Activated CD4-positive, alpha-beta T cell treated with anti-CD3 and anti-CD28 coated beads for 4 hours (primary cell): ENCODE measurements at places on chromosomes 5 and 9.

GRCh38 chr5:156380848-156381247 is 53.9 kb downstream of the SGCD start:
- no peak for DNase-seq

DNA sequence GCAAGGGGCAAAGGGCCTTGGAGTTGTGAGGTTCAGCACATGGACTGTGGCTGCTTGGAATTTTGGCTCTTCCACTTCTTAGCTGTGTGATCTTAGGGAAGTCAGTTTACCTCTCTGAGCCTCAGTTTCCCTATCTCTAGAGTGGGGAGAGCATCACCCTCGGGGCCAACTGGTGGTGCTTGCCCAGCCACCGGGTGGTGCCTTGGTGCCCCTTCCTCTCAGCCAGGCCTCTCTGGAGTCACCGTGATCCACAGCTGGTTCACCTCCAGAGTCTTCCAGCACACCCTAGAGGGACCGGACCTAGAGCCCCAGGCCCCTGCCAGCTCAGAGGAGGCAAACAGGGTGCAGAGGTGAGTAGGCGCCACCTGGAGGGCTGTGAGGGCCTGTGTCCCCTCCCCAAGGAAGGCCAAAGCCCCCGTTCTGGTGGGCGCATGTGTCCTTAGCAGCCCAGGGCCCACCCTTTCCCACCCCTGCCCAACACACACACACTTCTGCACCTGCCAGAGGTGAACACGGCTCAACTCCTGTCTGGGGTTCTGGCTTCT is 7.7 kb downstream of the ADGRD2 start:
- DNase-seq: no peak

- DNase-seq: peak; percentile 72
These were observed at the start of gene ST6GALNAC6 for GRCh38 chr9:127899128-127899943. ST6GALNAC6 (minus strand) TSS chr9:127899603; CDS start chr9:127897981, 1,622 bp downstream.

GRCh38 chr5:131720714-131721113 is 76.1 kb downstream of the FNIP1 start:
- no peak for DNase-seq

- DNase-seq: no peak
These were observed 742.0 kb upstream of the RGMB start for GRCh38 chr5:98031496-98031895.

- DNase-seq: no peak
These were observed 179.1 kb downstream of the AUH start for GRCh38 chr9:91182429-91183225.

GRCh38 chr9:107213080-107213479 is 70.0 kb upstream of the RAD23B start:
- no peak for DNase-seq

GRCh38 chr5:143874312-143874711 is 62.4 kb downstream of the HMHB1 start:
- no peak for DNase-seq

- no peak for DNase-seq
These were observed 44.7 kb upstream of the IL17B start for GRCh38 chr5:149423794-149424268.

DNA sequence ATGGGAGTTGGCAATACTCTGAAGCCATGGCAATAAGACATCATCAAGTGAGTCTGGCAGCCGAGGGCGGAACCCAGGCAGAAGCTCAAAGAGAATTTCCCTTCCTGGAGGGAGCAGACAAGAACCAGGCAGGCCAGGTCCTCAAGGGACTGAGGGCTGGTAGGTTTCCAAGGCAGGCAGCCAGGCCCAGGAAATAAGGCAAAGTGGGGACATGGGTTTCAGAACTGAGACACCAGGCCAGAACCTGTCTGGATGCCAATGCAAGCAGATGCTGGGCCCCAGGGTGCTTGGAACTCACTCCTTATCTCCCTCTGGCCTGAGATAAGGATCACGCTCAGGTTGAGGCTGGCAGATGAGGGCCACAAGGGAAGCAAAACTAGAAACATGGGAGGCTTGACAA is 8.9 kb downstream of the TSSK1B start:
- DNase-seq: no peak

- no peak for DNase-seq
These were observed 63.5 kb downstream of the ENC1 start for GRCh38 chr5:74576941-74577456.

- DNase-seq: peak; percentile 56
These were observed 1.3 kb downstream of the HMGXB3 start for GRCh38 chr5:150001660-150002486.

DNA sequence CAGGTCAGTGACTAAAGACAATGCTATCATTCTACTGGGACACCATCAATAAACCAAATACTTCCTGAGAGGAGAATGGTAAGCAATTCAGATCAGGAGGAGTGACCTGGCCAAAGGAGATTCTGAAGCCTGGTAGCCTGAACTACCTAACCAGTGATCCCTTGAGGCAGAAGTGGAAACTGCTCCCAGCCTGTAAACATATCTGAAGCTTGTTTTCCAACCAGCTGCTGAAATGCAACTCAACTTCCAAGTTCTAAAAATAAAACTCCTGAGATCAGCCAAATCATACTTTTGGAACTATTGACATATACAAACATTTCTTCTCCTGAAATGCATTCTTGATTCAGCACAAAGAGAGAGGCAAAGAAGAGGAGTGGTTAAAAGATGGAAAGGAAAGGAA is 204.1 kb downstream of the EBF1 start:
- no peak for DNase-seq

DNA sequence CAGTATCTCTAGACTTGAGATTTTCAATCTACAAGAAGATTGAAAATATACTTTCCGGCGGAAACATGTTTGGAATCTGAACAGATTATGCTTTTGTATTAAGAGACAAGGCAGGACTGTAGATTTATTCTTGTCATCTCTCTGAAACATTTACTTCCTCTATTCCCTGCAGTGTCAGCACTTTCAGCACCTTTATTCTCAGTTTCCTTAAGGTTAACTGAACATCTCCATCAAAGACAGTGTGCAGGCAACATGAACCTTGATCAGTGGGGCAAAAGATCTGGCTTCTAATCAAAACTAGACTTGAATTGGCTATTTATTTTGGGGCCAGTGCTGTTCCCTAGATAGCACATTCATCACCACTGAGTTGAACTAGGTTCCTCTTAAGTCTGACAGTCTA is 129.9 kb upstream of the HCN1 start:
- DNase-seq: no peak
